ENCODE measurements at places on chromosomes 7 and 10. TPM values are rescaled to one million over a fixed set of nuclear protein-coding genes. Genes with fewer than 3 reads are reported as not detected.
A peak's percentile ranks its signal among the peaks of the same experiment; 100 is the strongest.

Gene UNCX
- not detected for total RNA-seq

Gene PALD1
- total RNA-seq = 0.83 TPM

Gene SPDYE11
- total RNA-seq = not detected

Gene MUC12
- 0.81 TPM for total RNA-seq

DNA sequence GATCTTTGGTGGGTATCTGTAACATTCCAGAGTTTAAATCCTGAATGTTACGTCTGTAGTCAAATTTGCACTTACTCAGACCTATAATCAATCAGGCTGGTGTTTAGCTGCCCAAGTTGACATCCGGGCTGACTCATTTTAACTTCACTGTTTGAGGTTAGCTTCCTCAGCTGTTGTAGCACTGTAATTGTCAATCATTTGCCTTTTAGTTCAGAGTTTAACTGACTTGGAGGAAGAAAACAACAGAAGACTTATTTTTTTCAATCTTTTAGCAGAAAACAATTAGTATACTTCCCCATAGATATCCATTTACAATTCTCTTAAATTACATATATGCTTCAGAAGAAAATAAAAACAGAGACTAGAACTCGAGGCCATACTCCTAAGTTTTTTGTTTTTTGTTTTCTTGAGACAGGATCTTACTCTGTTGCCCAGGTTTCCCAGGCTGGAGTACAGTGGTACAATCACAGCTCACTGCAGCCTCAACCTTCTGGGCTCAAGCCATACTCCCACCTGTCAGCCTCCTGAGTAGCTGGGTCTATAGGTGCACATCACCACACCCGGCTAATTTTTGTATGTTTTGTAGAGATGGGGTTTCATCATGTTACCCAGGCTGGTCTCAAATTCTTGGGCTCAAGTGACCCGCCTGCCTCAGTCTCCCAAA, 38.5 kb upstream of the LRRC17 start:
- H3K4me3 ChIP-seq = no peak overlapping the region
- peak overlapping the region; percentile 32 for H3K27ac ChIP-seq
- peaks cover 34% of the 10 kb centered on the region for H3K4me1 ChIP-seq
- DNase-seq = peak; percentile 19
- peaks cover 5% of the 10 kb centered on the region for H3K27me3 ChIP-seq
- peaks cover 3% of the 10 kb centered on the region for H3K36me3 ChIP-seq

DNA sequence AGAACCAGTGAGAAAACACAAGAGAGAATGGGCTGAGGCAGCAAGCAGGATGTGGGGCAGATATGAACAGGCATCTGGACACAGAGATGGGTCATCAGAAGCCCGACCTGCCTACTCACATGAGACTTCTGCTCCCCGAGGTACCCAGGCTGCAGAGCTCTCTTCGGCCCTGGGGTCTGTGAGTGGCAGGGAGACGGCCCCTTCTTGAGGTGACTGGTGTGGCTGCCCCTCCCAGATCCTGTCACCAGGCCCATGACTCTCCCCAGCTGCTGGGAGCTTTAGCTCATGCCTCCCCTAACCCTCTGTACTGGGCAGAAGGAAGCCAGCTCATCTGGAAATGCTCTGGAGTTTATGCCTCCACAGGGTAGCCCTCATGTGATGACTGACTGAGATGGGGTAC, 157.6 kb upstream of the PCBD1 start:
- no peak overlapping the region for H3K4me3 ChIP-seq
- no peaks in the 10 kb centered on the region for H3K36me3 ChIP-seq
- H3K27ac ChIP-seq = no peak overlapping the region
- no peak for DNase-seq
- H3K4me1 ChIP-seq = no peaks in the 10 kb centered on the region

DNA sequence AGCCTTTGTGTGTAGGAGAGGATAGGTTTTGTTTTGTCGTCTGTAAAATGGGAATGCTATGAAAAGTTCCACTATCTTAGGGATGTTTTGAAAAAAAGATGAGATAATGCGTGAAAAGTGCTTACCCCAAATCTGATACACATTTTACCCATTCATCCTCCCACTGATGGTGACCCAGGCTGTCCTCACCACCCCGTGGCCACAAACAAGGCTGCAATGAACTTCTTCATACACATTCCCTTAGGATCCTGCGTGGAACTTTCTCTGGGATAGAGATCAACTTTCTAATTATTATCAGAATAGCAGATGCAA, 399 bp upstream of the OGDHL start:
- peaks cover 5% of the 10 kb centered on the region for H3K27me3 ChIP-seq
- H3K4me1 ChIP-seq = no peaks in the 10 kb centered on the region
- no peak overlapping the region for H3K4me3 ChIP-seq
- no peak overlapping the region for H3K27ac ChIP-seq
- H3K36me3 ChIP-seq = no peaks in the 10 kb centered on the region

DNA sequence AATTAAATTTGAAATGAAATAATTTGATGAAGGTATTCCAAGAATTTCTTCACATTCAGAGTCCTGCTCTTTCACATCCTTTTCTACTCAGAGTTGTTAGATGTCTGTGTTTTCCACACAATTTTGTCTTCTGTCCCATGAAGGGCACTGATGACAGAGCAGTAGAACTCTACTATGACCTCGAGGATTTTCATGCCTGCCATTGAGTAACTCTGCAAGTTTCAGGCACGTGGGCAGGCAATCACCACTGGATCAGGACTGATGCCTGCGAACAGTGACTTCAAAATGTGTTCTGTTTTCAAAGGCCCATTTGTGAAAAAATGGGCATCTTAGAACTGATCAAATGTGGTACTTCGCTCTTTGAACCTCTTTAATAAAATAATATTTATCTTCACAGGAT, 91.1 kb downstream of the CDK6 start:
- no peaks in the 10 kb centered on the region for H3K27me3 ChIP-seq
- H3K4me1 ChIP-seq = peaks cover 81% of the 10 kb centered on the region
- no peak overlapping the region for H3K4me3 ChIP-seq
- no peak overlapping the region for H3K27ac ChIP-seq

GRCh38 chr7:81560708-81561107, 209.1 kb downstream of the HGF start:
- H3K4me1 ChIP-seq = no peaks in the 10 kb centered on the region
- DNase-seq = no peak
- no peak overlapping the region for H3K4me3 ChIP-seq
- no peaks in the 10 kb centered on the region for H3K36me3 ChIP-seq
- H3K27ac ChIP-seq = no peak overlapping the region
- no peaks in the 10 kb centered on the region for H3K27me3 ChIP-seq

GRCh38 chr7:150626696-150627095, 5.5 kb downstream of the GIMAP6 start:
- H3K4me1 ChIP-seq = peaks cover 84% of the 10 kb centered on the region
- peak overlapping the region; percentile 65 for H3K4me3 ChIP-seq
- H3K36me3 ChIP-seq = peaks cover 72% of the 10 kb centered on the region
- peak overlapping the region; percentile 59 for H3K27ac ChIP-seq
- no peaks in the 10 kb centered on the region for H3K27me3 ChIP-seq
- DNase-seq = no peak

DNA sequence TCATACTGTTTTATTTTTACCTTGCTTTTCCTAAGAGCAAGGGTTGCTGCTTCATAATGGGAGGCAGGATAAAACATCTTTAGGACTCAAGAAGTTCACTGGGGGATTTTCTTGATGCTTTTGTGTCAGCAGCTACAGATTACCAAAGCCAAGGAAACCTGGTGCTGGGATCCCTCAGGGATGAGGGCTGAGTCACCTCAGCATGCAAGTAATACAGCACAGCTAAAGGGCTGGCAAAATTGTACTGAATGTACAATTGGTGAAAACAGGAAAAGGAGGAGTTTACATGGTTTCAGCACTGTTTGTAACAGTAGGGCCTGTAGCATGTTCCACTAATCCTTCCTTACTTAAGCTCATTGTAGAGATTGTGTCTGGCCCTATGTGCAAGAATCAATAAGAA, 1056.8 kb downstream of the SORCS1 start:
- no peaks in the 10 kb centered on the region for H3K27me3 ChIP-seq
- no peaks in the 10 kb centered on the region for H3K36me3 ChIP-seq
- no peak overlapping the region for H3K27ac ChIP-seq
- DNase-seq = no peak
- H3K4me3 ChIP-seq = no peak overlapping the region

Data from activated T-helper 1 cell treated with anti-CD3 and anti-CD28 coated beads, Interleukin-12 subunit alpha, Interleukin-12 subunit beta, Interleukin-2, Interleukin-4 antibody, amounts not matched to agents 30 ng/mL and 10 ng/mL and 1 ng/mL, durations not matched to agents 14 hours and 24 hours and 36 hours (primary cell).